Muscle of back (tissue), 13 donors: ENCODE measurements at places on chromosomes 12 and 14.
A peak's percentile ranks its signal among the peaks of the same experiment; 100 is the strongest.

DNA sequence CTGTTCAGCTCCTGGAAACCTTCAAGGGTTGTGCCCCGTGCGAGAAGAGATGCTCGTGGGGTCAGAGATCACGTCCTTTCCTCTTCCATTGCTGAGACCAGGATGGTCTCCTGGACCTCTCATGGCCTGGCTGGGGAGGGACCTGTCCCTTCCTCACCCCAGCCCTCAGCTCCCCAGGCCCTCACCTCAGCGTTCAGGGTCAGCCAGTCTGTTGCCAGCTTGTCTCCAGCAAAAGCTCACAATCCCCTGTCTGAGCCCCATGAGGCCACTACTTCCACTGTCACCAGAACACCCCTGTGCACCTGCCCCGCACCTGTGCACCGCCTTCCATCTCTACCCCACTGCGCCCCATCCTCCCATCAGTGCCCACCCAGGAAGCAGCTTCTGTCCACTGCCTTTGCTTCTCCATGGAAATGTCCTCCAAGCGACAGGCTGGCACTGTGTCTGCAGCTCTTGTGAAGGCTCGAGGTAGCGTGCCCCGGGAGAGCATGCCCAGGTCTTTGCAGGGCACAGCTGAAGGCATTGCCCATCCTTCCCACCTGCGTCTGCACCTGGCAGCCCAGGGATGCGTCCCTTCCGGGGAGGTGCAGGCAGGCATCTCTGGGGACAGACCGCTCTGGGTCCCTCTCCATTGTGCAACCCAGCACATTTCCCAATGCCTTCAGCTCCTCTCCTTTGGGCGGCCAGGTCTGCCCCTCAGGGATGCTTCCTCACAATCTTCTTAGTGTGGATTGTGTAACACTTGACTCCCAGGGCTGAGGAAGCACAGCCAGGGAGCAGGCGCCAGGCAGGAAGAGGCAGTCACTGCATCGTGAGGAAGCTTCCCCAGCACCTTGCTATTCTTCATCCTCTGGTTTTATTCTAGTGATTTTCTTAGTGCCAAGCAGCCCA is 179.6 kb downstream of the ADGRD1 start:
- DNase-seq = peak; percentile 22

DNA sequence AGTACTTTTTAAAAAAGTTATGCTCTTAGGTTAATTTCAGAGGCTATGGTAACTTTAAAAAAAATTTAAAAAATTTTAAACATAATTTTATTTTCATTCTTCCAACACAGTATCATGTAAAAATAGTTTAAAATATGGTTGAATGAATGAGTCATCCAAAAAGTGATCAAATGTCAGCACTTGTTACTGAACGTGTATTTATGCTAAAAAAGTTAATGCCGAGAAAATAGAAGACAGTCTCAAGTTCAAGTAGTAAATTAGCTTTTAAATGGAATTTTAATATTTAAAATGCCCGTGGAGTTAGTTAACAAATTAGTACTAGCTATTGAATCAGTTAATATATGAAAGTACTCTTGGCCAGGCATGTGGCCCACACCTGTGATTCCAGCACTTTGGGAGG is 4.8 kb downstream of the AEBP2 start:
- DNase-seq = no peak

GRCh38 chr12:111926631-111927030 is 84.6 kb downstream of the MAPKAPK5 start:
- DNase-seq = no peak

DNA sequence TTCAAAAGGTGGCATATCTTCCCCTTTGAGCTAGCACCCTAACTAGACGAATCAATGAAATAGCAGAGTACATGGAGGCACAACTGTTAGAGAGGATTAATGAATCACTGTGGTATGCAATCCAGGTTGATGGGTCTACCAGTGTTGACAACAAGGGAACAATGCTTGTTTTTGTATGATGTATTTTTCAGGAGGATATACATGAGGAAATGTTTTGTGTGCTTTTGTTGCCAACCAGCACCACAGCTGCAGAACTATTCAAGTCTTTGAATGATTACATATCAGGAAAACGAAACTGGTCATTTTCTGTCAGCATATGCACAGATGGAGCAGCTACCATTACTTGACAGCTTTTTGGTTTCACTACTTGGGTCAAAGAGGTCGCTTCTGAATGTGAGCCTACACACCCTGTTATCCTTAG is 142.6 kb downstream of the GPHN start:
- no peak for DNase-seq
